Mesenchymal stem cell (in vitro differentiated cells and primary cell): ENCODE measurements at places on chromosomes 2 and 18.

GRCh38 chr2:1487758-1488157 lies 74.5 kb downstream of the TPO start:
- no peak for DNase-seq

GRCh38 chr2:239668042-239668441 lies 267.2 kb upstream of the HDAC4 start:
- DNase-seq: no peak

DNA sequence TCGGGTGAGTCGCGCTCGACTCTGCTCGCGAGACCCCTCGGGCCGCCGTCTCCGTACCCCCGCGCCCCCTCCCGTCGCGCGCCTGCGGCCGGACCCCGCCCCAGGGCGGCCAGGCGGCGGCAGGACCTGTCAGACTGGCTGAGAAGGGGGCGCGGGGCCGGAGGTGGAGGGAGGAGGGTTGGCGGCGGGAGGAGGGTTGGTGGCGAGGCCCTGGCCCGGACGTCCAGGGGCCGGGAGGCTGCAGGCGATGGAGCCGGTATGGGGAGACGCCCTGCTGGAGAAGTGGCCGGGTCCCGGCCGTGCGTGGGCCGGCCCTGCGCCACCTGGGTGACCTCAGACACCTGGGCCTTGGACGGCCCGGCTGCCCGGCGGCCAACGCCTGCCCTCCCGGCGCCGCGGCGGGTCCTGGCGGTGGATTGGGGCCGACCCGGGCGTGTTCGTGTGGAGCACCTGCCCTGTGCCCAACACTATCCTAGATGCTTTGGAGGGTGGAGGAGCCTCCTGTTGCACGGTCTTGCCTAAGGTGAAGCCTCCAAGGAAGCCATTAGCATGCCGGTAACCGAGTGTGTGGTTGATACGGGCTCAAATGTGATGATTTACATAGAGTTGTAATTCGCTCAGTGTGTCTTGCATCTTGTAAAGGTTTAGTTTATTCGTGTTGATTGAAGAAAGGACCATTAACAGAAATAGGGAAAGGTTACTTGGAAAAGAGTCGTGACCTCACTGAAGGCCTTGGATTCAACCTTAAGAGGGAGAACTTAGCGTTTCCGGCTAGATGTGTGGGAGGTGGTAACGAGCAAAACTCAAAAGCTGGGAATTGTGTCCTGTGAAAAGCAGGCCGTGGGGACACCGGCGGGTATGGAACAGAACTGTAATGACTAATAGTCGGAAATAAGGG lies 550 bp downstream of the MYL12B start:
- peak; percentile 41 for DNase-seq

DNA sequence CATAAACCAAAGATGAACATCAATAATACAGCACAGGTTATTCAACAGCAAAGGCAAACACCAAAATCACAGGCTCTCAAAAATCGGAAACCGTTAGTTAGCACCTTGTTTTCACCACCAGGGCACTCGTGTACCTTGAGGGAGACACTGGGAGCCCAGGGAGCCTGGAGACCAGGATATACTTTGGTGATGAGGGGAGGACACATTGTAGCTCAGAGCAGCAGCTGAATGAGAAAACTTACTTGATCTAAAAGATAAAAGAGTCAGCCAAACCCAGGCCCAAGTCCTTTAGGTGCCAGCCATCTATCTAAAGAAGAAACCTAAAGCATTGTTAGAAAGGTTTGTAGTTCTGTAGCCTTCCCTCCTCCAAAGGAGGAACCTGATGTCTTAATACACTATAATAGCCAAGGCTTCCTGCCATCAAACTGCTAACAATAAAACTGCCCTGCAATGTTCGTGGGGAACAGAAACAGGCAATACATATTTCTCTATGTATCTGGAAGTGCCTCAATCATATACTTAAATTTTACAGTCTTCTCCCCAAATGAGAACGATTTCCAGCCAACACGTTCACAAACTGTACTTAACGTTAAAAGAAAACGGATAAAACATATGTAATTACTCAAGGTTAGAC lies 19.3 kb downstream of the BCL11A start:
- no peak for DNase-seq

GRCh38 chr2:102453501-102453900 lies 19.5 kb upstream of the SLC9A4 start:
- no peak for DNase-seq

DNA sequence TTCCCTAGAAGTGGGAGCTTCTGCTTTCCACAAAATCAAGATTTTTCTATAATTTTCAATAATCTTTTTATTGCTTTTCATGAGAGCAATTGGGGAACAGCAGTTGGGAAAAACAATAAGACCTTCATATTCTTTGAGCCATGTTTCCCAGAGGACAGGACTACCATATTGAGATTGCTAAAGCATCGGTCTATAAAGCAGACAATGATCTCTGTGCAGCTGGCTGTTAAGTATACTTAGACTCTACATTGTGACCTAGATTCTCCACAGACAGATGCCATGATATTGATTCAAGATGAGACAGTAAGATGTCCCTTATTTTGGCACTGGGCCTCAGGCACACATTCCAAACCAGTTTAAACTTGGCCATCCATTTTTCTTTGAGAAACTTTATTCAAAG lies 1178.7 kb downstream of the SUCLG1 start:
- DNase-seq: no peak

DNA sequence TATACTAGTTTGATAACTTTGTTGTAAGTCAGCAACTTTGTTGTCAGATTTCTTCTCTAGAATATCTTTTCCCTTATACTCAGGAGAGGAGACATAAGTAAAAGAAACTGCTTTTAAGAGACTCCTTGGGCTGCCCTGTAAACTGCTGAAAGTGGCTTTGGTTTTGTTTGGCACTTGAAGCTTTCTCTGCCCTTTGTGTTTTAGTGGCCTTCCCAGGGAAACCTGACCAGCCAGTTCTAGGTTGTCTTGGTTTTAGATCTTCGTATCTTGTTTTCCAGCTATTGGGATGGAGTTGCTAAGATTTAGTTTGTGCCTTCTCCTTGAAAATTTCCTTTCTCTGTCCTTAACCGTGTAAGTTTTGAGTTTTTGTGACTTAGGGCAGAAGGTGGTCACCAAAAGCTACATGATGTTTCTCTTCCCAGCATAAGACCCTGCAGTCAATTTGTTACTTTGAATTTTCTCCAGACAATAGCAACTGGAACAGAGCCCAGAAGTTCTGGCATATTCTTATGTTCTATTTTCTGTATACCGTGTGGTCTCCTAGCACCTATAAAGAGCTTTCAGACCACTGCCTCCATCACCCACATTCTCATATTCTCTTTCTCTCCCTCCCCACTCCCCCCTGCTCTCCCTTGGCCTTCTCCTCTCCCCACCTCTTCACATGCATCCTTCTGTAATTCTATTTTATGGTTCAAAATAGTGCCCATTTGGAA lies 81.1 kb downstream of the BOLA3 start:
- no peak for DNase-seq

GRCh38 chr2:152174574-152174973 lies 989 bp downstream of the STAM2 start:
- DNase-seq: no peak

GRCh38 chr18:7065736-7066135 lies 51.9 kb downstream of the LAMA1 start:
- no peak for DNase-seq

GRCh38 chr2:221588306-221588985 lies 16.3 kb upstream of the EPHA4 start:
- no peak for DNase-seq

- no peak for DNase-seq
These were observed 56.9 kb downstream of the ACKR3 start for GRCh38 chr2:236626391-236627150.

- no peak for DNase-seq
These were observed 63.8 kb downstream of the GALNT13 start for GRCh38 chr2:153935511-153935910.

GRCh38 chr2:166494140-166494624 lies at the start of gene SCN7A:
TSS of gene SCN7A (minus strand) at chr2:166494249. CDS start at chr2:166477696, 16,553 bp downstream.
- peak; percentile 24 for DNase-seq

DNA sequence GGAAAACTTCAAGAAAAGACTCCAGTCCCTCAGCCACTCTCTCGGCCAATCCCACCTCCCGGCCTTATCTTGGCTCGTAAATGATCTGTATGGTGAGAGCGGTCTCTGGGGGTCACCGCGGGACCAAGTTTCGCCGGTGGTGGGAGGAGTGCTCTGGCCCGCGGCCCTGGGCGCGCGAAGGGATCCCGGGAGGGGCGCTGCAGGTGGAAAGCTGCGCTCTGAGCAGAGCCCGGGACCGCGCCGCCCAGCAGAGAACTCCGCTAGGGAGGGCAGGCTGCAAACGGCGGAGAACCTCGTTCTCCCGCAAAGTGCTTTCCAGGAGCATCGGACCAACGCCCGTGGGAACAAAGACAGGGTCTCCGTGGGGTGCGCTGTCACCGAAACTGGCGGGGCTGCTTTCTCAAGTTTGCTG lies 622 bp downstream of the LRP2 start:
- DNase-seq: peak; percentile 10

DNA sequence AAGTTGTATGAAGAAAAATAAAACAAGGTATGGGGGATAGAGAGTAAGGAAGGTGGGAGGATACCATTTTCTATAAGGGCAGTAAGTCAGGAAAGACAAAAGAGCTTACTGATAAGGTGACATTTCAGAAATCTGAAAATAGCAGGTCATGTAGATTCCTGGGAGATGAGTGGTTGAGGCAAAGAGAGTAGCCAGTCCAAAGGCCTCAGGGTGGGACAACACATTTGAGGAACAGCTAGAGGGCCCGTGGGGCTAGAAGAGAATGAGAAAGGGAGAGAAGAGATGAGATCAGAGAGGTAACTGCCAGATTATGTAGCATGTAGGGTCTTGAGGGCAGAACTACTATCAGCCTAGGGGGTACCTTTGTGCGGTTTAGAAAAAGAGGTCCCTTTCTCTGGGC lies 2.9 kb downstream of the CLHC1 start:
- no peak for DNase-seq

DNA sequence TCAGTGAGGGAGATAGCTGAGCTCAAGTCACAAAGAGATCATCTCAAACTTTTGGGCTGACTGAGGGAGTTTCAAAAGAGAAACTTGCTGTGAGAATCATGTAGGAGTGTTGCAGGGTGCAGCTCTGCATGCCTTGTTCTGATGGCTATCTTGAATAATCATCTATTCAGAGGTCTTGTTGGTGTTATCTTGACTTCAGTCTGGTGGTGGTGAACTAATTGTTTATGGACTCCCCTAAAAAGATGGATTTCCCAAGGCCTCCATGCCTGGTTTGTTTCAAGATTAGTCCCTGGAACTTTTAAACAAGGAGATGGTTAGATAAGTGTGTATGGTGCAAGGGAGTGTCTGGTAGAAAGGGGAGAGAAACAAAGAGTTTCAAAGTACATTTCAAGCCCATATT lies 29.8 kb downstream of the SLC39A6 start:
- DNase-seq: peak; percentile 70

- DNase-seq: no peak
These were observed 195.7 kb downstream of the CDH20 start for GRCh38 chr18:61528961-61529360.

DNA sequence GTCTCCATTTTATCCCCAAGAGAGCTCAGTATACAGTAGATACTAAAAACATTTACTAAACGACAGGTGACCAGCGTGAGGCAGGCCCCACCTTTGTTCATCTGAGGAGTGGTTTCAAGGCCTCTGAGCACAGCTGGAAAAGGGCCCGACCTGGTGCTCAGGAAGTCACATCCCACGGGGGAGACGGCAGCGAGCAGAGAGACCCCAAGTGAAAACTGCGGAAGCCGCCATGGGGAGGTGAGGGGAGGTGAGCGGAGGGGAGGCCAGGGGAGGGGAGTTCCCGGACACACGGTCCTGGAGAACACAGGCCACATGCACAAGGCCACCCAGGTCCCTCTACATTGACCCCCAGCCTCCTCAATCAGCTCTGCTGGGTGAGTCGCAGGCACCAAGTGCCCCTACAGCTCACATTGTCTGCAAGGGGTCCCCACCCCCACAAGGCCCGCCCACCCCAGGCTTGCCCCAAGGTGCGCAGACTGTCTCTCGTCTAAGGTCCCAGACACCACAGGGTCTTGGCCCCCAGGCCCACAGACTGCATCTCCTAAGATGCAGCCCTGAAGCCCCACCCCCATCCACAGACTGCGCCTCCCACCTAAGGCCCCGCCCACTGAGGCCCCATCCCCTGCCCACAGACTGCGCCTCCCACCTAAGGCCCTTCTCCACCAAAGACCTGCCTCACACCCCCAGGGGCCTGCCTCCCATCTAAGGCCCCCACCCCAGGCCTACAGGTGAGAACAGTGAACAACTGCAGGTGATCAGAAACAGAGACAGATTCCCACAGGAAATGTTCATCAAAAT lies 19.1 kb downstream of the PARD6G start:
- no peak for DNase-seq

DNA sequence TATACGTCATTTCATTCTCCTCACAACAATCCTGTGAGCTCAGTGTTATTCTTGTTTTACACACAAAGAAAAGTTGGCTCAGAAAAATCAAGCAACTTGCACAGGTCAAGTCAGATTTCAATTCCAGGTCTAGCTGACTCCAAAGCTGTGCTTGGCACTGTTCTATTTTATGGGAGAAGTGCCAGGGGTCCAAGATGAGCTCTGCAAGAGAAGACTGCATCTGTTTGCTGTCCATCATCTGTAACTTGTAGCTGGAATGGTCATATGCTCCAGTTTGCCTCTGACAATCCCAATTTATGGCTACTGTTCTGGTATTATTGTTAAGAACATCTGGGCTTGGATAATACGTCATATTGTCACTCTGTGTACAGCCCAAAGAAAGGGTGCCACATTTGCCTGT lies 28.9 kb downstream of the KCNF1 start:
- no peak for DNase-seq

GRCh38 chr2:189982780-189983394 lies 79.6 kb downstream of the MSTN start:
- peak; percentile 12 for DNase-seq

- no peak for DNase-seq
These were observed 86.9 kb upstream of the ARL5A start for GRCh38 chr2:151914989-151915628.

GRCh38 chr2:197500503-197501131 lies 438 bp downstream of the HSPE1 start:
- DNase-seq: peak; percentile 46

DNA sequence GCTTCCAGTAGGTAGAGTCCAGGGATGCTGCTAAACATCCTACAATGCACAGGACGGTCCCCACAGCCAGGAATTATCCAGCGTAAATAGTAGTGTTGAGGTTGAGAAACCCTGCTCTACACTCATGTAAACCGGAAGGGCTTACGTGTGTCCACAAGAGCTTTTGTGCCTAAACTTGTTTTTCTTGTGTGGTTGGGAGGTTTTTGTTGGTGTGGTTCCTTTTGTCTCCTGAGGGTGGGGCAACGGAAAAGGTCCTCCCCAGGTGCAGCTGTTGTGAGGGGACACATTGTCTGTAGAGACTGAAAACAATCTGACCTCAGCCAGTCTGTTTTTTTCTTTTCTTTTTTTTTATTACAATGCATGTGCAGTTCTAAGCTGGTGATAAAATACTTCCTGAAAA lies 72.7 kb upstream of the MGAT5 start:
- no peak for DNase-seq

DNA sequence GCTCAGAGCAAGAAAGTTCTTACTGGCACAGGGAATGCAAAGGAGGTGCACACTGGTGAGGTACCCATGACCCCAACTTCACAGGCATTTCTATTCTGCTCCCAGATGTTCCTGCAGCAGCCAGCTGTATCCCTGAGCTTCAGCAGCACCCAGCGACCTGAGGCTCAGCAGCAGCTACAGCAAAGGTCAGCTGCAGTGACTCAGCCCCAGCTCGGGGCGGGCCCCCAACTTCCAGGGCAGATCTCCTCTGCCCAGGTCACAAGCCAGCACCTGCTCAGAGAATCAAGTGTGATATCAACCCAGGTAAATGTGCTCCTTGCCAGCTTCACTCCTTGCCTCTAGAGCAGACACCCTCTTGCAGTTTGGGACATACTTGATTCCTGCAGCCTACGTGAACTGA lies 14.1 kb upstream of the RPL31 start:
- no peak for DNase-seq
